Astrocyte (in vitro differentiated cells and primary cell): ENCODE measurements at places on chromosomes 11 and 22. TPM values are rescaled to one million over a fixed set of nuclear protein-coding genes. Genes with fewer than 3 reads are reported as not detected.

Gene MIAT
- 22.8 and 32.1 TPM in 2 replicates for total RNA-seq

Gene FADD
- total RNA-seq = 37.8 and 40.8 TPM in 2 replicates

Gene MYBPC3
- total RNA-seq = not detected in 2 replicates

Gene CD248
- total RNA-seq = 50.9 and 58.8 TPM in 2 replicates

Gene BIRC3
- 2.2 and 2.6 TPM in 2 replicates for total RNA-seq

Gene PAMR1
- total RNA-seq = 12.6 and 18.0 TPM in 2 replicates

Gene MMP27
- not detected in 2 replicates for total RNA-seq

Gene APOA1
- total RNA-seq = 3.9 and 6.0 TPM in 2 replicates

Gene SYT13
- total RNA-seq = 0.50 and 1.4 TPM in 2 replicates

Gene YDJC
- 34.0 and 34.3 TPM in 2 replicates for total RNA-seq

Gene KCNA4
- not detected in 2 replicates for total RNA-seq

Gene NFAM1
- 0.07 and 0.17 TPM in 2 replicates for total RNA-seq

Gene MPZL2
- total RNA-seq = 0.50 and 0.95 TPM in 2 replicates

Gene MS4A6E
- total RNA-seq = not detected in 2 replicates

Gene RFPL3
- not detected in 2 replicates for total RNA-seq

Gene OR52I2
- not detected in 2 replicates for total RNA-seq

Gene SOX10
- 0.10 and 0.34 TPM in 2 replicates for total RNA-seq

Gene PLA2G6
- total RNA-seq = 9.7 and 10.0 TPM in 2 replicates

Gene CTTN
- total RNA-seq = 291 and 344 TPM in 2 replicates

Gene BLID
- total RNA-seq = 1.1 and 1.2 TPM in 2 replicates

Gene TSPAN32
- not detected in 2 replicates for total RNA-seq

Gene IGSF9B
- total RNA-seq = 13.1 and 16.7 TPM in 2 replicates

Gene DEPDC7
- total RNA-seq = 3.7 and 4.0 TPM in 2 replicates

Gene CDC42EP2
- total RNA-seq = 23.0 and 26.7 TPM in 2 replicates

Gene PANX1
- 42.1 and 46.8 TPM in 2 replicates for total RNA-seq

Gene HYLS1
- total RNA-seq = 3.2 TPM in 2 replicates

Gene UPK3A
- total RNA-seq = not detected in 2 replicates

Gene OR6T1
- total RNA-seq = not detected in 2 replicates
